ENCODE measurements at places on chromosomes 1 and 21.

DNA sequence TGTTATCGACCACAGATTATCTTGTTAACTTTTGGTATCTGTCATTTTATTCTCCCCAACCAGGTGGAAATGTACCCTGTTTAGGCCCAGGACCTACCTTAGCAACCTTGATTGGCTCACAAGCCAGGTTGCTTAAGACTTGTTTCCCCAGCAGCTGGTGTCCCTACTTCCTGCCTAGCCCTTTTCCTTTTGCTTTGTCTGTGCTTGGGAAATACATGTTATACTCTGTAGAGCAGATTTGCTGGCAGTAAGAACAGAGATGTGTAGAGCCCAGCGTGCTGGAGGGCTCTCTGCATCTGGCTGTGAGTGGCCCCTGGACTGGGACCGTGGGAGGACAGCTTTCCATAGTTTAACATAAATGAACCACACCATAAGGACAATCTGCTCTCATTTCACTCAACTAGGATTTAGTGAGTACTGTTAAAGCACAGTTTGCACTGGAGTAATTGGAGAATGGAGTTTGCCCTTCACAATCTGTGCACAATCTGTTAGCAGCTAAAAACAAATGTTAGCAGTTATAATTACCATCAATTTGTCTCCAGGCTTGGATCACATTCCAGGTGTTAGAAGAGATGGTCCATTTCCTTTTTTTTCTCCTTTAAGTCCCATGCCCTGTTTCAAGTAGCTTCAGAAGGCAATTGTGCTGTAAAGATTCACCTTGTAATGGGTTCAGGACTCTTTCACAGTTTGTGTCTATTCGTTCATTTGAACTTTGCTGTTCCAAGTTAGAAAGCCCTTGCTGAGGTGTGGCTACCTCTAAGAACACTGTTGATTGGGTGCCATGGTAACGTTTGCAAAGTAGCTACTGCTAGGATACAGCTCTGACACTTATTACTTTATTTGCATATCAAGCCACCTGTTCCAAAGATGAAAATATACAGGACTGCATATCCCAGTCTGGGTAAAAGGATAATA is at the start of gene APOBEC4:
TSS of gene APOBEC4 (minus strand) at position 770 of the 915 bp plus-strand sequence. CDS start 4,535 bp downstream, outside the sequence.
- DNase-seq: peak; percentile 73

DNA sequence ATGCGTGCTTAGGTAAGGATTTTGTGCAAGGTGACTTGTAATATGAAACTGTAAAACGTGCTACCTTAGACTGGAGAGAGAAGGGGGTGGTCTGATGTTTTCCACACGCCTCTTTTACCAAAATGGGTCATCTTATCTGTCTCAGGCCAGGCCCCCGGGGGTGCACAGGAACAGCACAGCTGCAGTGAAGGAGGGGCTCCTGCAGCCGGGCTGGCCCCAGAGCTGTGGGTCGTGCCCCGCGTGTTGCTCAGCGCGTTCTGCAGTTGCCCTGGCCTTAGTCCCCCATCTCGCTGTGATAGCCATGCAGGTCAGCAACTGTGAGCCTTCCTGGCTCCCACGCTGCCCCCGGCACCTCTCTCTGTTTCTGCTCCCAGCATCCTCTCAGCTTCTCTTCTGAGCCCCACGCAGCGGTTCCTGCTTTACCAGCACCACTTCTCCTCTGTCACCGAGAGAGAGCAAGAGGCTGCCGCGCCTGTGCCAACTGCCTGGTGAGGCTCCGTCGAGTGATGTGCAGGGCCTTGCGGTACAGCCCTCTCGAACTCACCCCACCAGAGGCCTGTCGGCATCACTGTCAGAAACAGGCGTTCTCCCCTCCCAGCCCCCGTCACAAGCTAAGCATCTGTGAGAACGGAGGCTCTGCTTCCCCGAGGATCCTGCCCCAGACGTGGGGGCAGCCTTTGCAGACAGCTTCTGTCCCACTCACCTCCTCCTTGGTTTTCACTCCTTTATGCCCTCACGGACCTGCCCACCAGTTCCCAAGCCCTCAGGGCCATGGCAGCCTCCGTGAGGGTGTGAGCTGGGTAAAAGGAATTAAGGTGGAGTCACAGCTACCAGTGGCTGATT is 73.3 kb downstream of the ADARB1 start:
- DNase-seq: no peak

DNA sequence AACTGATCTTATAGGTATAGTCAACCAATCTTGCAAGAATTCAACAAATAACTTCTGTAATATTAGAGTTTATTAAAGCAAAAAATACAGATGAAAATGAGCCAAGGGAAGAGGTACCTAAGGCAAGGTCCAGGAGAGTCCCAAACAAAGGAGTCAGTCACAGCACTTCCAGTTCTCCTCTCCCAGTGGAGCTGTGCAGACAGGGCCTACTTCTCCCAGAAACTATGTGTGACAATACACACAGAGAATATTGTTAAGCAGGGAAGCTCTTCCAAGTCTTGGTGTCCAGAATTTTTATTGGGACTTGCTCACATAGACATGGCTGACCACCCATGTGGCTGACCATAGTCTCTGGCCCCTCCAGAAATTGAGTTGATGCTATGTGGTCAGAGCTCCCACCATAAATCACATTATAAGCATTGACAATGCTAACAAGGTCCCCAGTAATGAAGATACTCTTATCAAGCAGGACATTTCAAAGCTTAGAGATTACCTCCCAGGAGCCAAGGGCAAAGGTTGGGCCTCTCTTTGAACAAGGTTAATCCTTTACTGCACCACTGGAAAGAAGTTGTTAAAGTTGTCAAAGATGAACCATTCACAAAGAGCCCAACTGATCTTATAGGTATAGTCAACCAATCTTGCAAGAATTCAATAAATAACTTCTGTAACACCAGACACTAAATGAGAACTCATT is 3.5 kb upstream of the CD244 start:
- no peak for DNase-seq

GRCh38 chr1:218703836-218704235 is 358.7 kb downstream of the TGFB2 start:
- DNase-seq: no peak

DNA sequence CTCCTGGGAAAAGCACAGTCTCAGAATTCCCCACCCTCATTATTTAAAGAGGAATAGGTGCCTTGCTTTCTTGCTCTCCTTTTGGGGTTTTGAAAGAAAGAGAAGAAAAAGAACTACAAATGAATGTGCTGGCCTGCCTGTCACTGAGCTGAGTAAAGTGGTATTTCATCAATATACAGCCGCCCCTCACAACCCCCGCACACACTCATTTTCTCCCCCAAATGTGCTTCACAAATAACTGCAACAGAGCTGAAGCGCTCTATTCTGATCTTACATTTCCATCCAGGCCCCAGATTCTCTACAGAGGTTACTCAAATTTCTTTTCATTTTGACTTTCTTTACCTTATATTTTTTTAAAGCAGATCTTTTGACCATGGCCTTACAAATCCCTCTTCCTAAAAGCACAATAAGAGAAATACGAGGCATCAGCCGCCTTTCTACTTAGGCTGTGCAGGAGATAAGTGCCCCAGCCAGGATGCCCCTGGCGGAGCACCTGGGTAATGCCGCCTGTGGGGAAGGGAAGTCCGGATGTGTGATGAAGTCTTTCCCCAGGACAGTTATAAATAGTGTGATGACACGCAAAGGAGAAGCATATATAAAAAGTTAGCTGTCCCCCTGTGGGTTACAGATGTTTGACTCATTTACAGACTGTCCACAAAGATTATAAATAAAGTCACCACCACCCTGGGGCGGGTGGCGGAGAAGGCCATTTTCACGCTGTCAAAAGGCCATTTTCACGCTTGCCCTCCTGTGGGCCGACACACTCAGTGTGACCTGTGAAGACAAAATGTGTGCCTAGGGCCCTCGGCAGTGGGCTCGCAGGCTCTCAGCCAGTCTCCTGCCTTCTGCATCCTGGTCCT is 6.5 kb downstream of the KCNN3 start:
- no peak for DNase-seq

GRCh38 chr21:35646606-35647005 is 413.7 kb downstream of the SETD4 start:
- DNase-seq: no peak

Measured in COR-L47 (cell line).